ENCODE measurements at places on chromosomes 6 and 20.
A peak's percentile ranks its signal among the peaks of the same experiment; 100 is the strongest.

DNA sequence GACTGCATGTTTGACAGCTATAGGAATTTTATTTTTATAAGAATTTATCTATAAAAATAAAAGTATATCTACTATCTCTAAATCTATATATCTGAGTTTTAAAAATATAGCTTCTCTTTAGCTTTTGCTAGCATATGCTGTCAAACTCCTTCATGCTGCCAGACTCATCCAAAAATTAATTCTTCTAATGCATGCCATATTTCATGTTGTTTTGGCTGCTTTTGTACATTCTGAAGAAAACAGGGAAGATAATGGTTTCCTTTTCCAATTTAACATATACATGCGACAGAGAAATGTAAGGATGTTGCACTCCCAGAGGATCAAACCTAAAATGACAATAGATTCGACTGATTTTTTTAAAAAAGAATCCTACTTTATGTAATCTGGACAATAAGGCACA, 577.2 kb upstream of the FLRT3 start:
- DNase-seq, result no peak

- DNase-seq, result no peak
Observed at GRCh38 chr20:48892891-48893290, 28.6 kb upstream of the ARFGEF2 start.

DNA sequence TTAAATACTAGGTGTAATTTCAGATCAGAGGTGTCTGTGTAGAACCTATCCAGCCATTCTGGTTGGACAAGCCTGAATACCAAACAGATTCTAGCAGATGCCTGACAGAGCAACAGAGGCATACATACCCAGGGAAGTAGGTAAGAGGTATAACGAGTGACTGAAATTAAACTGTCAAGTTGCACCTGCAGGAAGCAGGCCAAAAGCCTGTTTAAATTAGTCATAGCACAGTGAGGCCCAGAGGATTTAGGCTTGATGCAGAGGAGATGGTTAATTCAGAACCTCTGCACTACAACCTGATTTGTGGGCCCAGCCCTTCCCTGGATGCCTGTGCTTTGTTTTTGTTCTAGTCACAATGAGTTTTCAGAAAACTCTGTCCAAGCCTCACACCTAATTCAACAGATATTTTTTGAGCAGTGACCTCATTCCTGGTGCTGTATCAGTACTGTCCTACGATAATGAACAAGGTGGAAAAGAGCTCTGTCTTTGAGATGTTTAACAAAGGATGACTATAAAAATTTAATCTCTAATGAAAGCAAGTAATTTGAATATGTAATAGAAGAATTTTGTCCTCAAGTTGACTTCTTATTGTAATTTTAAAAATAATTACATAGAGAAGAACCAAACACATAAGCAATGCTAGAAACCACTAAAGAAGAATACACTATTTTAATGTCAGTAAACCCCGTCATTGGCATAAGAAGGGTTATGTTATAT, 31.7 kb downstream of the C6orf58 start:
- DNase-seq, result no peak

DNA sequence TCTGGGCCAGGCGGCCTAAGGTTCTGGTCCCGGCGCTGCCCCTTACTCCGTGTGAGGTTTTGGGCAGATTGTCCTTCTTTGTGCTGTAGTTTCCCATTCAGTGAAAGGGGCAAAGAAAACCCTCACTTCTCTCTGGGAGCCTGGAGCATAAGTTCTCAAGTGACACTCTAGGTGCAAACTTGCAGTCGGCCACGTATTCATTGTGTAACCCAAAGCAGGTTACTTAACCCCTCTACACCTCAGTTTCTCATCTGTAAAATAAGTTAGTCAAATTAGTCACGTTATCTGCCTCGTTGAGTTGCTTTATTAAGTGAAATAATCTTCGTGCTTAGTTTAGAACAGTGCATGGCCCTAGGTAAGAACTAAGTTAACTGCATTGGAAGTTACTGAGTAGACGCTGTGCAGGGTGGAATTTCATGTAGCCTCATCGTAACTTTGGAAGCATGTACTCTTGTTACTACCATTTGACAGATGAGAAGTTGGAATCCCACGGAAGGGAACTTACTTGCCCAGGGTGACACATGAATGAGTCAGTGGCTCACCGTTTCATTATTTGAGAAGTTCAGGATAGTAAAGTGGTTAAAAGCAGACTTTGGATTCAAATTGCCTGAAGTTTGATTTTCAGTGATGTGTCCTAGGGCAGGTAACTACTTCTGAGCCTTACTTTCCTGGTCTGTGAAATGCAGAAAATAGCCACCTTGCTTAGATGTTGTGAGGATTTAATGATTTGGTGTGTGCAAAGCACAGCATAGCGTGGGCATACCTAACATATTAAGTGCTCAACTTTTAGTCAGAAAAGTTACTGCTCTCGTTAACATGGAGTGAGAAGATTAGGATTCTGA, 556 bp upstream of the MROH8 start:
- no peak for DNase-seq

- no peak for DNase-seq
Observed at GRCh38 chr6:170096803-170097504, 193.9 kb downstream of the DLL1 start.

DNA sequence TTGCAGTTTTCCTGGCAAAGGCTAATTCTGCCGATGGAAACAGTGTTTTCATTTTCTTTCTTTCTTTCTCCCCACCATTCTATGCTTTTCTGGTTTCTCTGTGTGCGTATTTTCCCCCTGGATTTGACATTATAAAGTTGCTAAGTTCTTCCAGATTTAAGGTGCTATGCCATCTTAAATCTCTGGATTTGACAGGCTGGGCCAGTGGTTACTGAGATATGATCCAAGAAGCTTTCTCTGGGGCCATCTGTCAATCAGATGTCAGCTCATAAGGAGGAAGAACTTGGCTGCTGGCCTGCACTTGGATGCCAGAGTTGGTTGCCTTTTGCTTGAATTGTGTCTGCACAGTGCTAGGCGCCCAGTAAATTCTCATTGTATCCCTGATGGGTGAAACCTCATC, 39.7 kb downstream of the SLC2A10 start:
- DNase-seq, result no peak

GRCh38 chr20:63642527-63643247, 10.5 kb downstream of the STMN3 start:
- DNase-seq, result no peak

GRCh38 chr6:53220605-53221004, 72.0 kb upstream of the GCM1 start:
- DNase-seq, result no peak

DNA sequence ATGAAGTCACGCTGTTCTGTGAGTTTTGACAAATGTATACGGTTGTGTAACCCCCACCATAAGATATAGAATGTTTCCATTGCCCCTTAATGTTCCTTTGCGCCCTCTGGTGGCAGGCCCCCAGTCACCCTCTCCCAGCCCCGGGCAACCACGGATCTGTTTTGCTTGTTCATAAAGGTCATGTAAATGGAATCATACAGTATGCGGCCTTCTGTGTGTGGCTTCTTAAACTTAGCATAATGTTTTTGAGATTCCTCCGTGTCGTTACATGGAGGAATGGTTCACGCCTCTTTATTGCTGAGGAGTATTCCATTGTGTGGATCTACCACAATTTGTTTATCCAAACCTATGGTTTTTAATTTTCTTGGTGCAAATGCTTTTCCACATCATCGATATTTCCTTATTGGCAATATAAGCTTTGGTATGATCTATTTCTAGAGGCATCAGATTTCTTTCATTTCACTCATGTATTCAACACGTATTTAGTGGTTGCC, 28.4 kb downstream of the LYRM2 start:
- peak; percentile 22 for DNase-seq

DNA sequence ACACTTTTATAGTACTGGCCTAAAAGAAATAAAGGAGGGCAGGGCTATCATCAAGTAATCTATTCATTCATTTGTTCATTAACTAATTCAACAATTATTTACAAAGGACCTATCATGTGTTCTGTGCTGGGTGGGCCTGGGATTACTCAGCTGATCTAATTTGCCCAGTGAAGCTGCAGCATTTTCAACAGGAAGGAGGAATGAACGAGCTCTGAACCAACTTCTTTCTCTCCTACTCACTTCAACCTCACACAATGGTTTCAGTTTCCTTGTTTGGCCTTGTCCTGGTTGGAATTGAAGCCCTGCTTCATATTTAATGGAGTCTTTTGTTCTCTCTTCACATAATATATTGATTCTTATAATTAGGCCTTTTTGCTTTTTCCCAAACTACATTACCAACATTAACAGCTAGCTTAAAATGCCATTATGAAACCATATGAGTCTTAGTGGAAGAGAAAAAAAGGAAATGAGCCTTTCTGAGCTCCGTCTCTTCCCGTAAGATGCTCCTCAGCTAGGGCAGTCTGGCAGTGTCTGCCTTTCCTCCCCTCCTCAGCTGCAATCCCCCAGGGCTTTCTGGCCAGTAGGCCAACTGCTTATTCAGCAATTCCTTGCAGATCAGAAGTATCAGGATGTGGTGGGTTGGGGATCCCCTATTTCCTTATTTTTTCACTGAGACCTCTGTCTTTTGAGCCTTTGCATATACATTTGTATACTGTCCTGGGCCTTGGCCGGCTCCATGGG, 79.4 kb upstream of the NRN1 start:
- peak; percentile 1 for DNase-seq

GRCh38 chr20:5261763-5262162, 55.0 kb downstream of the PROKR2 start:
- no peak for DNase-seq

Measured in midbrain (tissue), 1 donor.